HT1080 (cell line): ENCODE measurements at places on chromosomes 1 and 21.

GRCh38 chr1:28606771-28607170, 14.7 kb downstream of the RAB42 start:
- DNase-seq, result no peak

GRCh38 chr1:42463921-42464320, 835 bp downstream of the CCDC30 start:
- DNase-seq, result no peak

DNA sequence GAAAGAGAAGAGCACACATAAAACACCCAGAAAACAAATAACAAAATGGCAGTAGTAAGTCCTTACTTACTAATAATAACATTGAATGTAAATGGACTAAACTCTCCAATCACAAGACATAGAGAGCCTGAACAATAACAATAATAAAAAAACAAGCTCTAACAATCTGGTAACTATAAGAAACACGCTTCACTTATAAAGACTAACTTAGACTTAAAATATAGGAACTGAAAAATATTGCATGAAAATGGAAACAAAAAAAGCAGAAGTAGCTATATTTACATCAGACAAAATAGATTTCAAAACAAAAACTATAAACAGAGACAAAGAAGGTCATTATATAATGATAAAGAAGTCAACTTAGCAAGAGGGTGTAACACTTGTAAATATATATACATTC, 83.1 kb upstream of the LYPLAL1 start:
- no peak for DNase-seq

- no peak for DNase-seq
These were observed 697 bp downstream of the PRDM16 start for GRCh38 chr1:3069491-3070308.

- DNase-seq, result no peak
These were observed 602.2 kb upstream of the CXADR start for GRCh38 chr21:16910435-16911165.

DNA sequence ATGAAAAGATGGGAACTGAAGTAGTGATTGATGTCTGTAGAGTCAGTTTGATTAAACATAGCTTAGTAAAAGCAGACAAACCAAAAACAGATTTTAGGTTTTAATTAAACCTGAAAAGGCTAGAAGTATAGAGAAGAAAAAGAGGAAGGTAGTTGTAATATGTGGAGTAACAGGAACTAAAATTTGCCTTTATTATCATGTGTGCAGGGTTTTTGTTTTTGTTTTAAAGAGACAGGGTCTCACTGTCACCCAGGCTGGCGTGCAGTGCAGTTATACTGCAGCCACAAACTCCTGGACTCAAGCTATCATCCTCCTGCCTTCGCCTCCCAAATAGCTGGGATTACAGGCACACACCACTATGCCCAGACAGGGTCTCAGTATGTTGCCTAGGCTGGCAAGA, 6.0 kb downstream of the TOR1AIP1 start:
- DNase-seq, result no peak

GRCh38 chr1:3736131-3736561, 16.1 kb upstream of the CCDC27 start:
- no peak for DNase-seq

DNA sequence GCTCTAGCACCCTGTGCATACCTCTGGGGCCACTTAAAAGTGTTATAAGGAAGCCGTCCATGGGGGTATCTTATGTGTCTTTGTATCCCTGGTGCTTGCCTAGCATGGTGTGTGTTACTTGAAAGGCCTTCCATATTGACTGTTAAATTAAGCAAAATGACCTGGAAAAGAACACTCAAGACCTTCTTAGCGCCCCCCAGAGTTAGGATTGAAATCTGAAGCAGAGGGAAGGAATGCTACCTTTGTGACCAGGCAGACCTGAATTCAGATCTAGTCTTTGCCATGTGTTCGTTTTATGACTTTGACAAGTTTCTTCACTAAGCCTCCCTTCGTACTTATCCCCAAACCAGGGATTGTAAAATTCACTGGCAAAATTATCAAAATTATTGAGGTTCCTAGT, 59.9 kb downstream of the SLC22A15 start:
- no peak for DNase-seq

DNA sequence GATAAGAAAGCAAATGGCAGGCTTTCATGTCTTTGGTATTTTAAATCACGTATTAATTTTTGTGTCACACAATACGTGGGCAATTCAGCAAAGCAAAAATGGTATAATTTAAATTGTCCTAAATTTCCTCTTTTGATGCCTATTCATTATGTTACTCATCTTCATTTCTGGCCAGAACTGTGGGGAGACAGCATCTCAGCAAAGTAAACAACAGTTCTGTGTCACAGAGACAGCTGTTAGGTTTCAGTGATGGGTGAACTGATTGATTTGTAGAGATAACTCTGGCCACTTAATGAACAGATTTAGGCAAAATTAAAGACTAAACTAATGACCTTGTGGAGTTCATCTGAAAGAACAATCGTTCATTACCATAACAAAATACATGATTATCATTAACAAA, 49.2 kb downstream of the FH start:
- no peak for DNase-seq

DNA sequence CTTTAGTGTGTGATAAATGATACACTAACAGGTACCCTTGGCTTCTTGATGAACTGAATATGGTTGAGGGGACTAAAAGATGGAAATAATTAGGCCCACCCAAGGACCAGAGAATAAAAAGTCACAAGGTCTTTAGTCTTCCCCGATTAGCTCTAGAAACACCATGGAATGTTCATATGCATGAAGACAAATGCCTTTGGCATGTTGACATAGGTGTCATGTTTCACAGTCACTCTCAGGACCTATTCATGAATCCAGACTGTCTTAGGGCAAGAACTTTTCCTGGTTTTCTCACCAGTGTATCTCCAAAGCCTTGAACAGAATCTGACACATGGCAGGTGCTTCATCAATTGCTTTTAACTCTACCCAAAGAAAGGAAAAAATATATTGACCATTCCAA, 412.8 kb downstream of the AJAP1 start:
- DNase-seq, result no peak

GRCh38 chr1:197356723-197357533, 88.9 kb downstream of the CRB1 start:
- DNase-seq, result peak; percentile 45

GRCh38 chr1:21857142-21857839, 45.2 kb downstream of the LDLRAD2 start:
- peak; percentile 84 for DNase-seq

DNA sequence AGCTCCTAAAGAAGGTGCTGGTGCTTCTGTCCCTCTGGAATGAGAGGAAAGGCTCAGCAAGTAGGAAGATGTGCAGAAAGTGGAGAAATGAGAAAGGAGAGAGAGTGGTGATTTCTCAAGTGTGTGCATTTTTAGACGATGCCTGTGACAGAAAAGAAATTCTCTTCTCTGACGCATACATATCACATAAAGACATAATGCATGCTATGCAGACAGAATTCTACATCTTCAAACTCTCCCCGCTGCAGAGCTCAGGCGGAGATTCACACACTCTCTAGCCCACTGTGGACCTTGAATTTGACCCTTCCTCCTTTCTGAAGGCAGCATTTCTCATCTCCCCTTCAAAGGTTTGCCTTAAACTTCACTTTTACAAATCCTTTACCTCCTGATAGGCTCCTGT, 52.0 kb upstream of the CAMK1G start:
- DNase-seq, result no peak

DNA sequence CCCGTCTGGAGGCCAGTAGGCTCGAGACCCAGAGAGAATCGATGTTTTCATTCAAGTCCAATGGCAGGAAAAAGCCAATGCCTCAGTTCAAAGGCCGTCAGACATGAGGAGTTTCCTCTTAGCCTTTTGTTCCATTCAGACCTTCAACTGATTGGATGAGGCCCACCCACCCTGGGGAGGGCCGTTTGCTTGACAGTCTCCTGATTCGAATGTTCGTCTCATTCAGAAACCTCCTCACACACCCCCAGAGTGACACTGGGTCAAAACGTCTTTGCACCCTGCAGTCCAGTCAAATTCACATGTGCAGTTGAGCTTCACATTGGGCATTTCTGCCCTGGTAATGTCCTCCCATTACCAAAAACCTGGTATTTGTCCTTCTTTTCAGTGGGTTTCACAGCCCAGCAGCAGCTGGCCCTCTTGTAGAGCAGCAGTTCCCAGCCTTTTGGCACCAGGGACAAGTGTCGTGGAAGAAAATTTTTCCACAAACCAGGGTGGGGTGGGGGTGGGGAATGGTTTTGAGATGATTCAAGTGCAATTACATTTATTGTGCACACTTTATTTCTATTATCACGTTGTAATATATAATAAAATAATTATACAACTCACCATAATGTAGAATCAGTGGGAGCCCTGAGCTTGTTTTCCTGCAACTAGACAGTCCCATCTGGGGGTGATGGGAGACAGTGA, 40.1 kb downstream of the RSPH1 start:
- DNase-seq, result no peak

DNA sequence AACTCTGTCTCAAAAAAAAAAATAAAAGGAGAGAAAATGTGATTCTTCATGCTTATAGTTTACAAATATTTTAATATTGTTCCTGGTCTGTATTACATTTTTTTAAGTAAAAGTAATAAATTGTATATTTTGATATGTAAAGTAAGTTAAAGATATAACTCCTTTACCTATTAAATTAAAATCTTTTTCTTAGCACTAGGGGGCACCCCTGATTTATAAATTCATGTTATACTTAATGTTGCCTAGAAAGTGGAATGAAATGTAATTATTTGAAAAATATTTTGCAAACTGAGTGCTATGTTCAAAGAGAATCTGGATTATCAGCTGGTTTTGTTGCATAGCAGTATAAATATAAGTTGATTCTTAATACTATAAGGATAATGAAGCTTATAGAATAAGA, 49.2 kb downstream of the RALGPS2 start:
- peak; percentile 14 for DNase-seq

DNA sequence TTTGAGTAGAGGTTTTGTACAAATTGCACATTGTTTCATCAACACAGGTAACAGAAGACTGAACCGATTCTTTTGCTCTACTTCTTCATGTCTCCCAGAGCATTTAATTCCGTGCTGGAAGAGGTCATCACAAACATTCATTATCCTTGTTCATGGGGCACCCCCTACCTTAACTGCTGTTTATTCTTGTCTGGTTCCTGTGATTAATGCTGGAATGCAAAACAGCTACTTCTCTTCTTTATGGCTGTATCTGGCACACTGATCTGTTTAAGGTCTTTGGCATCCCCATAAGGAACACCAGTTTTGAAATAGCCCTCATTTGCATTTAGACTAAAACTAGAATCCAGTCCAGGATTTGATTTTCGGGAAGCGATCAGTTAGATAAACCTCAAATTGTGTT, 42.2 kb downstream of the NTNG1 start:
- DNase-seq, result no peak

GRCh38 chr21:35748678-35749314, 311.5 kb downstream of the SETD4 start:
- DNase-seq, result no peak

DNA sequence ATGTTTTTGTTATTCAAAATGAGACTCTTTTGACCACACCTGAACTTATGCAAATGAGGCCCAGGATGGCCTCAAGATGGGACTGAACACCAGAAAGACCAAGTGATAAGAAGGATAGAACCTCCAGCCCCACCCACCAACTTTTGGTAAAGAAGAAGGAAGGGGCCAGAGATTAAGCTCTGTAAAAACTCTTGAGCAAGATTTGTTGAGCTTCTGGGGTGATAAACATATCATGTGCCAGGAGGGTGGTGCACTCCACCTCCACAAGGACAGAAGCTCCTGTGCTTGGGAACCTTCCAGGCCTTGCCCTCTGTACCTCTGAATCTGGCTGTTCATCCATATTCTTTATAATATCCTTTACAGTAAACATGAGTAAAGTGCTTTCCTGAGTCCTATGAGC, 5.3 kb downstream of the RSPH1 start:
- DNase-seq, result no peak

DNA sequence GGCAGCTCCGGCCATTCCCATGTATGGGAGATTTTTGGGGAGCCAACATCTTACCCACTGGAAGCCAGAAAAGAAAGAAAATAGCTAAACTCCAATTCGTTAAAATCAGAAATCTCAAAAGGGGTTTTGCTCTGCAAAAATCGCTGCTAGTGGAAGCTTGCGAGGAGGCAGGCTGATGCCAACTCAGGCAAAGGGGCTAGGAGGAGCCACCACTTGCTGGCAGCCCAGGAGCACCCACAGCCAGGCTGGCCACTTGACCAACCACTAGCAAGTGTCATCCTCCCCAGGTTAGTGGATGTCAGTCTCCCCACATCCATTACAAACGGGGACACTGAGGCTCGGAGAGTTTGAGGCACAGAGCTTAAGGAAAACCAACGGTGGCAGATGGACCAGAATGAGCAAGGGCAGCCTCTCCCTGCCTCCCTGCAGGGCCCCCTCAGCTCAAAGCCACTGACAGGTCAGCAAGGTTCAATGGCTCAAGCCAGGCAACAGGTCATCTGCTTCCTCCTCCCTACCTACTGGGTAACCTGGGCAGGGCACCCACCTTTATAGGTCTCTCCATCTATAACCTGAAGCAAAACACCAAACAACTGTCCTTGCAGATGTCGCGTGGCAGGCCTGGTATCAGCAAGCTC, 10.8 kb downstream of the KCNN3 start:
- DNase-seq, result no peak

DNA sequence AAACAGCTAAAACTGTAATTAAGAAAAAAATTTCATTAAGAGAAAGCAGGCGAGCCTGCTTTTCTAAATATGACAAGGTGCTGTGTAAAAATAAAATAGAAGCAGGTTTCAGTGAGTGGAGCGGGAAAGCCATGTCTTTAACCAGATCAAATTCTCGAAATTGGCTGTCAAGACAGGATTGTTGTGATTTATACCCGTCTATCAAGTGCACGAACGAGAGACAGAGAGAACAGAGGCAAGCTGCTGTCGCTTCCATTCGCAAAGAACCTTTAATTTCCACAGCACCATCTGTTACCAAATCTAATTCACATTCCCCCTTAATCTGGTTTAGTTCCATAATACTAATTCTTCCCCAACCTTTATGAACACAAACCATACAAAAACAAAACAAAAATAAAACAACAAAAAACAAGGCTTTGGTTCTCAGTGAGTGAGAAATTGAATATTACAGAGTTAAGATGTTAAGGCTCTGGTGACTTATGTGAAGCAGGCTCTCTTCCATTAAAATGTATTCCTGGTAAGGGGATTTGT, 35.0 kb downstream of the ESRRG start:
- no peak for DNase-seq

DNA sequence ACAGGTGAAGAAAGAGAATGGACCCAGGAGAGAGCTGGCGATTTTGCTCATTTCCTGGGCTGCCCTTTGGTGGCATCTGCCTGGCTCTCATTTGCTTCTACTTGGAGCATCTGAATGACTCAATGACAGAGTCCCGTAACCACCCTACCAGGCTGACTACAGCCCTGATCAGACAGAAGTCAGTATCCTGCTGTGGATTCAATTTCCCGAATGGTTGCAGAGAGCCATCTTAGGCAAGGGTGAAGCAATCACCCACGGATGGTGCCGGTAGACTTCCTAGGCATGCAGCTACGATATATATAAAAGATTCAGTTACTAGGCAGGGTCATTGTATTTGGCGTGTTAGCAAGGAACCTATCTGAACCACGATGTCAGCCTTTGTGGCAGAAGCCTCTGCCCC, 10.2 kb downstream of the AJAP1 start:
- peak; percentile 28 for DNase-seq

- no peak for DNase-seq
These were observed 97.2 kb downstream of the TBX15 start for GRCh38 chr1:118890851-118891384.
